ENCODE measurements at places on chromosomes 13 and 19. TPM values are rescaled to one million over a fixed set of nuclear protein-coding genes. Genes with fewer than 3 reads are reported as not detected.

- no peak for DNase-seq
Measured at GRCh38 chr19:43640424-43640757, 741 bp upstream of the CADM4 start.

DNA sequence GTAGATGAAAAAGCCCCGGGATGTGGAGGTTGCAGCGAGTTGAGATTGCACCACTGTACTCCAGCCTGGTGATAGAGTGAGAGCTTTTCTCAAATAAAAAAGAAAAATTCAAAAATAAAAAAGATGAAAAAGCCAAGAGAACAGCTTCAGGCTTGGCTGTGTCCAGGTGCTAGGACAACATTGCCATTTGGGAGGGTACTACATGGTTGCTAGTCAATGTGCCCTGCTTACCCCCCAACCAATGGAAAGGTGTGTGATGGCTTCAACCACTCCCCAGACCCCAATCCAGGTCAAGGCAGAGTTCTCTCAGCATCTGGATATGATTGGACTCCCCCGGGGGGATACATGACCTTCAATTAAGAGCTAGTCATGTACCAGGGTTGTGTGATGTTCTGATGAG is 2.3 kb upstream of the ANKLE1 start:
- no peak for DNase-seq

ZNF229 gene
- total RNA-seq = 1.2 TPM

SLC7A10 gene
- total RNA-seq = not detected

IGFL3 gene
- not detected for total RNA-seq

Measured in activated CD4-positive, alpha-beta T cell treated with anti-CD3 and anti-CD28 coated beads for 36 hours (primary cell).